ENCODE measurements at places on chromosomes 5 and 9. TPM values are rescaled to one million over a fixed set of nuclear protein-coding genes. Genes with fewer than 3 reads are reported as not detected.

GPR151 gene
- not detected for total RNA-seq

SPATA31A1 gene
- not detected for total RNA-seq

APBB3 gene
- total RNA-seq: 11.9 TPM

RNF183 gene
- not detected for total RNA-seq

PDZD2 gene
- total RNA-seq: 0.97 TPM

PLCXD3 gene
- total RNA-seq: 0.32 TPM

ROPN1L gene
- total RNA-seq: 0.32 TPM

FCN2 gene
- total RNA-seq: not detected

DNA sequence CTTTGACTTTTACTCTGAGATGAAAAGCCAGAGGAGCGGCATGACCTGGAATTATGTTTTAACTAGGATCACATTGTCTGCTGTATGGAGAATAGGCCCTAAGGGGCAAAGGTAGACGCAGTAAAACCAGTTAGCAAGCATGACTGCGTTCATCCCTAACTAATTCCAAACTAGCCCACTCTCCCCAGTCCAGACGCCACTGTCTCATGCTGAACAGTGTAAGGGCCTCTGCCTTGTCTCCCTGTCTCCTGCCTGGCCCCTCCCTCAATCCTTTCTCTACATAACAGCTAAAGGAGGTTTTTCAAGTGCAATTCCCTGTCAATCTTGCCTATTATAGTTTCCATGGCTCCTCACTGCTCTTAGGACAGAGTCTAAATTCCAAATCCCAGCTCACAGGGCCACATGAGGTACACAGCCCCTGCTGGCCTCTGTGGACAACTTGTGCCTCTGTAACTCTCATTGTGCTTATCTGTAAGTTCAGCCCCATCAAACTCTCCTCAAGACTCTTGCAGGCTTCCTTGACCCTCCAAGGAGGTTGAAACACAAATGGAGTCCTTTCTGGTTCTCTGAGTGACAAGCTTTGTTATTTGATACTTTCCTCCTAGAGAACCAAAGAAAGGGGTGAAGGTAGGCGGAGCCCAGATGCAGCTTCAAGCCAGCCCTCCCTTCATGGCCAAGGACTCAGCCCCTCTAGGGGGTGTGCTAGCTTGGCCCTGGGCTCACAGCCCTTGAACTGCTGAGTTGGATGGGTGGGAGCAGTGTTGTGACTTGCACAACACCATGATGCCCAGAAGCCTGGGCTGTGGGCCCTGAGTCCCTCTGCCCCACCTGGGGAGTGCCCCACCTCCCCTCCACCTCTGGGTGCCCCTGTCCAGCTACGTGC, 16.0 kb upstream of the SLC22A4 start:
- no peak for DNase-seq

- DNase-seq: peak; percentile 16
These were observed 1.0 kb downstream of the NUDCD2 start for GRCh38 chr5:163458778-163459385.

DNA sequence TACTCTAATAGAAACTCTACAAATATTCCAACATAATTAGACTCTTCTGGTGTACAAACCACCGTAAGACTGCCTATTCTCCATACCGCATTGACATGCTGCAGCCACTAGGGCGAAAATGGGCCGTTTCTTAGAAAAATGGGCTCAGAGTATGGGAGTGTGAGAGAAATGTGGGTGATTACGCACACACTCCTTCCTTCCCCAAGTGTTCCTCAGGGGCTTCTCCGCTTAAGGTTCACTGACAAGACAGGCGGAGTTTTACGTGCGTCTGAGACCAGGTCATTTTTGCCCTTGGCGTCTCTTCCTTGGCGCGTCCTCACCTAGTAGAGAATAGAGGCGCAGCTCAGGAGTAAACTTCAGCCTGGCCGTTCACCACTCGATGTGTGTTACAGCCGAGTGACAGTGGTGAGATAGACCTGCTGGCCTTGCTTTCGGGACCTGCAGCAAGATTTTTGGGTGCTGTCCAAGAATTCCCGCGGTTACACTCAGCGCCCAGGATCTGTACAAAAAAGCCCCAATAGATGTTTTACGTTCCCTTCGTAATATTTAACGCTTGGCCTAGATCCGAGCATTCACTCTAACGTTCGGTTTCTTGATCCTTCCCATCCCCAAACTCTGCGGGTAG, 1.8 kb upstream of the NTRK2 start:
- DNase-seq: no peak

DNA sequence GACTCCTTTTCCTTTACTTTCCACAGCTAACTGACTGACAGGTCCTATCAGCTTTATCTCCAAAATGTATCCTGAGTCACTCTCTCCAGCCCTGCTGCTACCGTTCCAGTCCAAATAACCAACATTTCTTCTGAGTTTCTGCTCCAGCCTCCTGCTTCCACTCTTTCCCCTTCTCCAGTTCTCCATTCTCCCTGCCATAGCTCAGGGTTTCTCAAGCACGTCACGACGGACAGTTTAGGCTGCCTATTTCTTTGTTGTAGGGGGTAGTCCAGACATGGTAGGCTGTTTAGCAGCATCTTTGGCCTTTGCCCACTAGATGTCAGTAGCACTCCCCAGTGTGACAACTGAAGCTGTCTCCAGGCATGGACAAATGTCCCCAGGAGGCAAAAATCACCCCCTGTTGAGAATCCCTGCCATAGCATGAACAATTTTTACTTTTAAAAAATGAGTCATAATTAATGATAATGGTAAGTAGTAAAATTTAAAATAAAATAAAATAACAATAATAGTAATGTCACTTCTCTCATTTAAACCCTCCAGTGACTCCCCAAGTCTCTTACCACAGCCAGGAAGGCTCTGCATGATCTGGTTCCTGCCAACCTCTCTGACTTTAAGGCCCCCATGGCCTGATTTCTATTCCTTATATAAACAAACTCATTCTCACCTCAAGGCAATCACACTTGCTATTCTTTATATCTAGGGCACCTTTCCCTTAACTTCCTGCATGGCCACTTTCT, 105.4 kb upstream of the FER start:
- DNase-seq: peak; percentile 70

GRCh38 chr5:27652505-27652904, 614.1 kb upstream of the CDH9 start:
- DNase-seq: no peak

GRCh38 chr9:121909111-121909510, 184.0 kb downstream of the TTLL11 start:
- no peak for DNase-seq

- DNase-seq: peak; percentile 85
These were observed 73.8 kb upstream of the ITGA2 start for GRCh38 chr5:52915176-52915875.

DNA sequence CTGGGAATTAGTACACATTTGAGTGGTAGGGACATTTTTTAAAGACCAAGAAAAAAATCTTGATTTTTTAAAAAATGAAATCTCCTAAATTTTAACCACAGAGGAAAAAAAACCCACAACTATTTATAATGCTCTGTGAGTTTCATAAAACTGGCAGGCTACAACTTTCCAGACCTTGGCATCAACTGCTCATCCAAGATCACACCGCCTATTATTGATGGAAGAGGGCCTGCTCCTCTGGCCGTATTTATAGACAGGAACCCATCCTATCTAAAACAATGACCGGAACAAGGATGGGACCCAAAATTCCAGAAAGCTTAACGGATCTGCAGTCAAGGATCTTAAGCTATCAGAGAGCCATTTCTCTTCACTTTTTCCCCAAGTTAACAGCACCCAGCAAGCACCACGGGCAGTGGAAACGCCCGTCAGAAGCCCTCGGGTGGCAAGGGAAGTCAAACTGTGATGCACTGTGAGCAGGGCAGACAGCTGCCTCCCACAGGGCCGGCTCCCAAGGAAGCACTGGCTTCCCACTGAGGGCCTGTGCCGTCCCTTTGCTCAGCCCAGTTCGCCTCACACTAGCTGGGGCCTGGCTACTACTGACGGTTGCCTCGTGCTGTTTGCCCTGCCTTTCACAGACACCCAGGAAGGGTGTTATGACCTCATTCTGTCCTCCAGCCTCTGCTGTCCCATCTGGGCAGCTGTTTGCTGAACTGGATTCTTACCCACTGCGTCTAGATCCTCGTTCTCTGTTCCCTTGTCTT, 62.8 kb downstream of the CDC14B start:
- no peak for DNase-seq

DNA sequence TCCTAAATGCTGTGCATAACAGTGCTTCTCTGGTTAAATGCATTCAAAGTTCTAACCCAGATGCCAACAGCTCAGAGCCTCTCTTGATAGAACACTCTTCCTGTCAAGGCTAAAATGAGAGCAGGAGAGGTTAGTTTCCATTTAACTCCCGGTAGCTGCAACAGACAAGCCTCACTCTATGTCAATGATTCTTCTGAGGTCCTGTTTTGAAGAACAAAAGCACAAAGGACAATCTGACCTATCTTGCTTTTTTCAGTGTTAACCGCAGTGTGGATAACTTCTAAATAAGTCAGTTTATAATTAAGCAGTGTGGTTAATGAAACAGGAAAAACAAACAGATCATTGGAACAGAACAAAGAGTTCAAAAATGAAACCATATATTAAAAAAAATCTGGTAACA, 80.7 kb downstream of the ANKRD55 start:
- no peak for DNase-seq

DNA sequence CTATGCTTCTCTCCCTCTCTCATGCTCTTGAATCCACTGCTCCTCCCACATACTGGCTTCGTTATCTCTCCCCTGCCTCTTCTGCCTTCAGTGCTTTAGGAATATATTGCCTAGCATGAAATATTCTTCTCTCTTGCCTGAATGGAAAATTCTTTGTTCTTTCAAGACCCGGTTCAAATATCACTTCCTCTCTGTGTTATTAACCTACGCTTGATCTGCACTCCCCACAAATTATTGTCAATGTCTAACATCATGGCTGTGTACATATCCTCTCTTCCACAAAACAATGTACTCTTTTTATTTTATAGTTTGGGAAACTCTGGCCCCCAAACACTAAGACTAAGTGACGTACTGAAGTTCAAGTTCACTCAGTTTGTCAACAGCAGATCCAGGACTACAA, 211.0 kb downstream of the SEC61B start:
- no peak for DNase-seq

GRCh38 chr5:55096861-55097260, 5.6 kb upstream of the GZMA start:
- DNase-seq: no peak

- peak; percentile 24 for DNase-seq
These were observed 202.5 kb downstream of the EFNA5 start for GRCh38 chr5:107468276-107468675.

DNA sequence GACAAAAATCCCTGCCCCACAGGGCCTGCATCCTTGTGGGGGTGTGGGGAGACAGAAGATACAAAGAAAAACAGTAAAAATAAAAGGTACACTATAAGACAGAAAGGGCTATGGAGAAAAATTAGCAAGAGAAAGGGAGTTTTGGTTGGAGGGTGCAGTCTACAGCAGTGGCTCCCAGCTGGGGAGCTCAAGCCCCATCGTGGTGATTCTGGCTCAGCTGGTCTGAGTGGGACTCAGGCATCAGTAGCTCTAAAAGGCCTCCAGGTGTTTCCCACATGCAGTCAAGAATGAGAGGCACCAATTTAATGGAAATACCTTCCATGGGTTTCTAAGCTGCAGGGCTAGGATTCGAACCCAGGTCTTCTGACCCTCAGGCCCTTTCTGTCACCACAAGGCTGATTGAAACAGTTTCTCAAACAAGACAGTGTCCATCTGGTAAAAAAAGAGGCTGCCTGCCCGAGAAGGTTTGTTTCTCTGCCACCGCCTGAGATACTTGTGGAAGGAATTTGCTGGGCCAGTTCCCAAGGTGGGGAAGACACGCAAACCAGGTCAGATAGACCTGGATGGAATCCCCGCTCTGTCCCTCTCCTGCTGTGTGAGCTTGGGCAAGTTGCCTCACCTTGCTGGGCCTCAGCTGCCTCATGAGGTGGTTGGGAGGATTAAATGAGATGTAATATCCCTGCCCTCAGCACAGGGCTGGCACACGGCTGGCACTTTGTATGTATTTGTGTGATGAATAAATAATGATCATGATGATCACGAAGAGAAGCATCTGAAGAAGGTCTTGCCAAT, 43.1 kb downstream of the COL27A1 start:
- DNase-seq: no peak

DNA sequence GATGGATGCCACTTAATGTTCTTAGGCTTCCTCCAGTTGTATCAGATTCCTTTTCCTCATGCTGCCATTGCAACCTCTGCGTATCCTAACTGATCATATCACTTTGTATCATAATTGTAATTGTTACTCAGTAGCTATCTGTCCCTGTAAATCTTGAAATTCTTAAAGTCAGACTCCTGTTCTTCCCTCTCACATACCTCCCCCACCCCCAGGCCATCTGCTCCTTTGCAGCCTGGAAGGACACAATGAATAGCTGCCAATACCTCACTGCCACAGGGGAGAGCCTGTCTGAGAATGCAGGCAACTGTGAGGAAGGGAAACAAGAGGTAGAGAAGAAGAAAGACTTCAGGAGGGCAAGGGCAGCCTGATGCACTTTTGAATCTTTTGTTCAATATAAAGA, 228.5 kb downstream of the ENC1 start:
- DNase-seq: no peak

- DNase-seq: no peak
These were observed 17.6 kb upstream of the MATR3 start for GRCh38 chr5:139275956-139276355.

- DNase-seq: no peak
These were observed 444.2 kb upstream of the RIOK2 start for GRCh38 chr5:97627272-97627671.

- DNase-seq: no peak
These were observed 1092.0 kb downstream of the MAT2B start for GRCh38 chr5:164597293-164597900.

DNA sequence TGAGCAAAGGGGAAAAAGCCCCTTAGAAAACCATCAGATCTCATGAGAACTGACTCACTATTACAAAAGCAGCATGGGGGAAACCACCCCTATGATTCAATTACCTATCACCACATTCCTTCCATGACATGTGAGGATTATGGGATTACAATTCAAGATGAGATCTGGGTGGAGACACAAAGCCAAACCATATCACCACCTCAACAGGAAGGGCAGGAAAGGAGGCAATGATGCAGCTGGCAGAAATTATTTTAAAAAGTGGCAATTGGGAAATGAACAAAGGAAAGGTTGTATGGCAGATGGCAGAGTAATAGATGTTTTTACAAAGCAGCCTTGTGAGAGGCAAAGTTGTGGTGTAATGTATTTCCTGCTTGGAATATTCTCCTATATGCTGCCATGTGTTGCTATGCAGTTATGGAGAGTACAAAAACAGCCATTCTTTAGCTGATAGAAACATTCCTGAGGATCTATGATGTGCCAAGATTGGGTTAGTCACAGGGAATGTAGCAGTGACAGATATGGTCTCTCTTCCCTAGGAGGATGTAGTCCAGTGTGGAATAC, 138.8 kb downstream of the SMC2 start:
- no peak for DNase-seq

DNA sequence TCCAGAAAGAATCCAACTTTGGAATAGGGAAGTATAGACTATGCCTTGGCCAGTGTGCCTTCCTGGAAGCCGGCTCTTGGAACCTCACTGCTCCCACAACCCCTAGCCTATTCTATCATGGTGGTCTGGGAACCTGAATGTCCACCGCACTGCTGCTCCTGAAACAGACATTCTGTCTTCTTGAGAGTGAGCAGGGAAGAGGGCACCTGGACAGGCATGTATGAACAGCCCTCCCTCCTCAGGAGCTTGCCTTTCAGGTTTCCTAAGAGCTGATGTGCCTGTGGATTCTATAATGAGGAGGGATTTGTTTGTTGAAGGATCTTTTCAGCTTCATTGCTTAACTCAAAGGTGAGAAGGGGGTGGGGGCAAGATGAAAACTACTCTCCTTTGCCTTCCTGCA, 55.1 kb upstream of the XPA start:
- no peak for DNase-seq

- DNase-seq: peak; percentile 85
These were observed 97.6 kb downstream of the BASP1 start for GRCh38 chr5:17314907-17315471.
